NCI-H2171 (cell line): ENCODE measurements at places on chromosomes 2 and 18.

- DNase-seq = no peak
Observed at GRCh38 chr2:31434911-31435310, 20.4 kb upstream of the XDH start.

GRCh38 chr2:46963941-46964673 lies 48.5 kb upstream of the MCFD2 start:
- no peak for DNase-seq

DNA sequence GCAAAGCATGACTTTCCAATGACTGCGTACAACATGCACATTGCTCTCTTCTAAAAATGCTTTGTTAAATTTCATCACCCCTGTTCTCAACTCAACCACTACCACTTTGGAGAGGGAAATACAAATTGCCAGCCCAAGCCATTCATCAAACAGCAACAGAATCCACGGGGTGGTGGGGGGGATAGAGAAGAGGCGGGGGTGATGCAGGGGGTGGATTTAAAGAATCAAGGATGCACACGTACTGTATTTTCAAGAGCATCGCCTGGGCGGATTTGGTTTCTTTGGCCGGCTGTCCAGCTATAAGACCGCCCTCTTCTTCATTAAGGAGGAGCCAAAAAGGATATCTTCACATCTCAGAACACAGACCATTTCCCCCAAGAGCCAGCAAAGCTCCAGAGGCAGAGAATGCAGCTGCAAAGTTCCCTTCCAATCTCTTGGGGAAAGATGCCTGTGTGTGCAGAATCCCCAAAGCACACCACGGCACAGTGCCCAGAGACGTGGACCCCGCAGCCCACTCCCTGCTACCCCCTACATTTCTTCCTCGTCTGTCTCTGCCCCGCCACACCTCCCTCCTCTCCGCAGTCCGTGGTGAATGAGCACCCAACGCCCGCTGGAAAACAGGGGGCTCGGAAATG lies 977 bp downstream of the SLC8A1 start:
- DNase-seq = no peak

GRCh38 chr2:7438855-7439254 lies 521.6 kb downstream of the RNF144A start:
- DNase-seq = no peak

DNA sequence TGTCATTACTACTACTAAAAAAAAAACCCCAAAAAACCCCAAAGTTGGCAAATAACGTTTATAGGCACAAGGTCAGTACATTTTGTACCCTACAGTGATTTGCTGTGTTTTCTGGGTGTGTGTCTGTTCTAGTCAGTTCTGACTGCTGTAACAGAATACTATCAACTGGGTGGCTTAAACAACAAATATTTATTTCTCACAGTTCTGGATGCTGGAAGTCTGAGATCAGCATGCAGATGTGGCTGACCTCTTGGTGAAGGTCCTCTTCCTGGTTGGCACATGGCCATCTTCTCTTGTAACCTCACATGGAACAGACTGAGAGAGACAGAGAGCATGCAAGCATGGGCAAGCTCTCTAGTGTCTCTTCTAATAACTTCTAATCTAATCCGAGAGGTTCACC lies 103.1 kb downstream of the CERS6 start:
- no peak for DNase-seq
